Naive B cell (primary cell): ENCODE measurements at places on chromosomes 7 and 10.

GRCh38 chr7:6208573-6209328 is 63.7 kb downstream of the CYTH3 start:
- DNase-seq: no peak

DNA sequence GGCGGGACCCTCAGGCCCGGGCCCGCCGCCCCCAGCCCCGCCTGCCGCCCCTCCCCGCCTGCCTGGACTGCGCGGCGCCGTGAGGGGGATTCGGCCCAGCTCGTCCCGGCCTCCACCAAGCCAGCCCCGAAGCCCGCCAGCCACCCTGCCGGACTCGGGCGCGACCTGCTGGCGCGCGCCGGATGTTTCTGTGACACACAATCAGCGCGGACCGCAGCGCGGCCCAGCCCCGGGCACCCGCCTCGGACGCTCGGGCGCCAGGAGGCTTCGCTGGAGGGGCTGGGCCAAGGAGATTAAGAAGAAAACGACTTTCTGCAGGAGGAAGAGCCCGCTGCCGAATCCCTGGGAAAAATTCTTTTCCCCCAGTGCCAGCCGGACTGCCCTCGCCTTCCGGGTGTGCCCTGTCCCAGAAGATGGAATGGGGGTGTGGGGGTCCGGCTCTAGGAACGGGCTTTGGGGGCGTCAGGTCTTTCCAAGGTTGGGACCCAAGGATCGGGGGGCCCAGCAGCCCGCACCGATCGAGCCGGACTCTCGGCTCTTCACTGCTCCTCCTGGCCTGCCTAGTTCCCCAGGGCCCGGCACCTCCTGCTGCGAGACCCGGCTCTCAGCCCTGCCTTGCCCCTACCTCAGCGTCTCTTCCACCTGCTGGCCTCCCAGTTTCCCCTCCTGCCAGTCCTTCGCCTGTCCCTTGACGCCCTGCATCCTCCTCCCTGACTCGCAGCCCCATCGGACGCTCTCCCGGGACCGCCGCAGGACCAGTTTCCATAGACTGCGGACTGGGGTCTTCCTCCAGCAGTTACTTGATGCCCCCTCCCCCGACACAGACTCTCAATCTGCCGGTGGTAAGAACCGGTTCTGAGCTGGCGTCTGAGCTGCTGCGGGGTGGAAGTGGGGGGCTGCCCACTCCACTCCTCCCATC is 82.7 kb downstream of the PAX2 start:
- peak; percentile 37 for DNase-seq

DNA sequence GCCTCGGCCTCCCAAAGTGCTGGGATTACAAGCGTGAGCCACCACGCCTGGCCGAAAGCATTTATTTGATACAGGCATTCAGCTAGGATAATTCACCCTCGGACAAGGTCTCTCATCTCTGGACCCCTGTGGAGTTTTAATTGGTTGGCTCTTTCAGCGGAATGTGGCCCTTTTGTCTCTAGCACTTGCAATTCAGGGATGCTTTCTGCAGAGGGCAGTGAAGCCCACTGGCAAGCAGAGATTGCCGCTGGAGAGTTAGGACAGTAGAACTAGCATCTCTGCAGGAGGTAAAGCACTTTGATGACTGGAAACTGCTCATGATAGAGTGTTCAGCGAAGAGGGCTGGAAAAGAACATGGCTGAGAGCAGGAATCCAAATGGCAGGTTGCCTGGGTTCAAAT is 62.0 kb downstream of the SUFU start:
- no peak for DNase-seq

DNA sequence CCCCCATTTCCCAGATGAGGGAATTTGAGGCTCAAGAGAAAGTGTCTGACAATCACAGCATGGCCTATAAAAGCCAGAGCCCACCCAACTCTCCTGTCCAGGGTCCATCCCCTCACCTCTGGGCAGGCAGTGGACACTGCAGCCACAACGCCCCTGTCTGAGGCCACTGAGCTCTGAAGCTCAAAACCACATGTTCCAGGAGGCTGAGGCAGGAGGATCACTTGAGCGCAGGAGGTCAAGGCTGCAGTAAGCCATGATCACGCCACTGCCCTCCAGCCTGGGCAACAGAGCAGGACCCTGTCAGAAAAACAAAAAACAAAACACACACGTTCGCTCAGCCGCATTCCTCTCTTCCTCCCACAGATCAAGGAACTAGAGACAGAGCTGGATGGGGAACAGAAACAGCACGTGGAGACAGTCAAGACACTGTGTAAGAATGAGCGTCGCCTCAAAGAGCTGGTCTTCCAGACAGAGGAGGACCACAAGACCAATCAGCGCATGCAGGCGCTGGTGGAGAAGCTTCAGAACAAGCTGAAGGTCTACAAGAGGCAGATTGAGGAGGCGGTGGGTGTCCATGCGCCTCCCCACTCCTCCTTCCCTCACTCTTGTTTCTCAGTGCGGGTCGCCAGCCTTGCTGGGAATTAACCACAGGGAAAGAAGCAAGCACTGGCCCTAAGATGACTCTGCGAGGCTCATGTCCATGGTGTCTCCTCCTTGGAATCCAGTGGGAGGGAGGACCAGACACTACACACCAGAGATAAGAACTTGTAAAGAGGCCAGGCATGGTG is 20.0 kb upstream of the ARPC1A start:
- no peak for DNase-seq
